ENCODE measurements at places on chromosomes 11 and 22.

- no peak for DNase-seq
These were observed 20.3 kb downstream of the TEF start for GRCh38 chr22:41401781-41402648.

DNA sequence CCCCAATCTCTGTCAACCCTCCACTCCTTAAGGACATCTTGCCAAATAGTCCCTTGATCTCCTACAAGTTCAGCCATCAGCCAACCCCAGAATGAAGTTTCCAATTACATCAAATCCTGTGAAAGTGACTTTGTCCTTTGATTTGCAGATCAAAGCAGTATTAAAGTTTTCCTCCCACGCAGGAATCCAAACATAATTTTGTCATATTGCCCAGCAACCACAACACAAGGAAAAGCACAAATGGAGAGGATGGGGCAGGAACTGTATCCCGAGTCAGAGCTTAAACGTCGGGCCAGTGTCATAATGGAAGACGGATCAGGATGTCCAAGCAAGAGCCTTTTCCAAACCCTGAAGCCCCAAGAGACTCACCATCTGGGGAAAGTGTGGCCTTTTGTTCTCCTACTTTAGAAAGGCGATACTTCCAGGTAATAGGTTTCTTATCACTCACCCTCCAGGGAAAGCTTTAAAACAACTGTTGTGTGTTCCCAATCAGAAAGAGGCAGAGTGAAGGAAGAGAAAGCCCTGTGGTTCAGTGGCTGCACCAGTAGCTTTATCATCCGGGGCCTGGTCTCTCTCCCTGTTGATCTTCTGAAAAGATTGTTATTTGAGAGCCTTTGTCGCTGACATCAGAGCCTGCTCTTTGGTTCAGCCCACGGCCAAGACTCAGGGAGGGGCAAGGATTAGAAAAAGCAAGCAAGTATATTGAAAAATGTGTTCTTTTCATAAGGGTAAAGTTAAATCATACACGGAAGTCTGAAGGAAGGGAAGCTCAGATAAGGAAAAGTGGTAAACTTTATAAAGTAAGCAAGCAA, 41.7 kb downstream of the EXPH5 start:
- DNase-seq: no peak

DNA sequence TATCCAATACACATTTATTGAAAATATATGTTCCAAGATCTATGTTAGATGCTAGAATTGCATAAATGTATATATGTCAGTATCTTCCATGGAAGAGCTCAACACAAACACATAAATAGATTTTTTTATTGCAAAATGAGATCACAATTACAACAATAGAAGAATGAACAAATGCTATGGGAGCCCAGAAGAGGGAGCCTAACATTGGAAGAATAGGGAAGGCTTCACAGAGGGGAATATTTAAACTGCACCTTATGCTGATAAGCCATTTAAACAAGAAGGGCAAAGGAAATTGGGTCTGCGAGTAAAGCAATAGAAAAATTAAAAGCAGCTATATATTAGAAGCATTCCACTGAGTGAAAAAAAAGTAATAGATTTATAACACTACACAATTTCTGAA, 96.1 kb upstream of the LRRC55 start:
- DNase-seq: no peak

DNA sequence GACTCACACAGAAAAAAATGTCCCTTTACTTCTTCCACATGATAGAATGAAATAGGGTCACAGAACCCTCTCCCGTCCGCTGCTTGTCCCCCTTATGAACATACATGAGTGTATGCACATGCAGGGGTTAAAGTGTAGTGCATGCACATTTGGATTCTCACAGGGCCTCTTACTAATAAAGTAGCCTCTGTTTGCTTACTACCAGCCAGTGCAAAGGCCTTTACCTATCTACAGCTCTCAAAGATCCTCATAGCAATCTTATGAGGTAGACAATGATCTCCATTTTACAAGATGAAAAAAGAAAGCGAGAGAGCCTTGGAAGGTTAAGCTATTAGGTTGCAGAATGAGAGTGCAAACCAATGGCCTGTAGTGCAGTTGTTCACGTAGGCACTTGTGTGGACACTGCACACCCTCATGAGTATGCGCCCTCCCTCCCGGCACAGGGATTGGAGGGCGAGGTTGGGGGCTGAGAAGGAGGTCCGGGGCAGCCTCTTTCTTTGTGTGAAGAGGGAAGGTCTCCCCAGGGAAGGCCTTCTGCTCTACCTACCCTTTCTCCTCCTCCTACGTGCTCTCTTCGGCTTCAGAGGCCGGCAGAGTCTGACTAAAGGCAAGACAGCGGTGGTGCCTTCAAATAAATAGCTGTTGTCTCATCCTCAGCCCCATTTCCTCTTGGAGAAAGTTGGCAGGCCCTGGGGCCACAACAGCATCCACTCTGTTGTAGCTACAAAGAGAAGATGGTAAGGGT, 91.3 kb downstream of the CEP164 start:
- DNase-seq: no peak

GRCh38 chr11:110818032-110818687, 105.9 kb upstream of the ARHGAP20 start:
- no peak for DNase-seq

- DNase-seq: no peak
These were observed 4.6 kb upstream of the CST6 start for GRCh38 chr11:66007201-66007634.

GRCh38 chr22:35544189-35544588, 3.6 kb downstream of the RASD2 start:
- DNase-seq: no peak

DNA sequence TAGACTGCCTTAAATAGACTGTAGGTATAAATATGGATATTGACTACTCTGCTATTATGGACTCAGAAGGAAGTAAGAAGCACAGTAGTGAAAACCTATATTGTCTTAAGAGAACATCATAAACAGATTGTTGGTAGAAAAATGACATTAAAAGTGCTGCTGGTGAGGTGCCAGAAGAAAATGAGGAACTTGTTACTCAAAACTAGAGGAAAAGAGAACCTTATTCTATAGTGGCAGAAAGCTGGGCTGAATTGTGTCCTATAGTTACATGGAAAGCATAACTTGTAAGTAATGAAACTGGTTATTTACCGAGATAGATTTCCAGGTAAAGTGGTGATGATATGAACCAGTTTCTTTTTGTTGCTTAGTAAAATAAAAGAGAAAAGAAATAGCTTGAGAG, 109.7 kb upstream of the CTSC start:
- DNase-seq: no peak

Measured in WTC11 (cell line).